ENCODE measurements at places on chromosomes 16 and 17.

GRCh38 chr17:34725725-34726124, 146.3 kb downstream of the TMEM132E start:
- no peak for DNase-seq

DNA sequence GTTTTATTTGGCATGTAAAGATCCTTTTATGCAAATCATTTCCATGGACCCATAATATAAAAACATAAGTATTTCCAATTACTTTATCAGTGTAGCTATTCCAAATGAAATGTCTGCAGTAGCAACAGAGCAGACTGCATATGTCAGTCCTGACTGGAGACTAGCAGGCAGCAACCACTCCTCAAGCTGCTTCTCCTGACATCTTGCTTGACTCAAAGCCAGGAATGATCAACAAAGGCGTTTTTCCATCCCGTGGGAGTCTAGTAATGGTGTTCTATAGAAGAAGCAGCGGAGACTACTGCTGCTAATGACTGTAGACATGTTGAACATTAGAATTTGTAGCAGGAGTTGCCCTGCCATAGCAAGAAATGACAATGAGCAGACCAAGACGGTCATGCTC, 73.2 kb upstream of the AKTIP start:
- no peak for DNase-seq

GRCh38 chr17:59627770-59628171, 8.1 kb downstream of the CLTC start:
- no peak for DNase-seq

- DNase-seq: no peak
Measured at GRCh38 chr16:50461400-50461760, 86.8 kb upstream of the NKD1 start.

GRCh38 chr16:28544998-28545397, 6.2 kb upstream of the NUPR1 start:
- no peak for DNase-seq
